T-helper 1 cell (primary cell): ENCODE measurements at places on chromosomes 5 and 9.

GRCh38 chr9:122466456-122466855 lies 11.3 kb downstream of the OR1J1 start:
- DNase-seq = no peak

- no peak for DNase-seq
Measured at GRCh38 chr9:98251551-98251950, 3.9 kb downstream of the TBC1D2 start.

DNA sequence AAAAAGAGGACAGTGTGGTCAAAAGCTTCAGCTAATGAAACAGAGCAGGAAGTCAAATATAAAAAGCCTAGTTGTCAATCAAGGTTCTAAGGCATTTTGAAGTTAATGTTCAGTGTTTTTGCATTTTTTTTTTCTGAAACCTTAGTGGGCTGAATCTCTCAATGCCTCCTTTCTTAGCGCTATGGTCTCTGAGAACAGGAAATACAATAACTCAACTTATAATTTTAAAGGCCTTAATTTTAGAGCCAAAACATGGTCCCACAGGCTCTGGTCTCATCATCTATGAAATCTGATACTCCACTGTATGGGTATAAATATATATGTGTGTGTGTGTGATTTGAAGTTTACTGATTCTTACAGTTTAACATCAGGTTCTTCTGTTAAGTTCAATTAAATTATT lies 63.3 kb upstream of the DPYSL3 start:
- DNase-seq = no peak

DNA sequence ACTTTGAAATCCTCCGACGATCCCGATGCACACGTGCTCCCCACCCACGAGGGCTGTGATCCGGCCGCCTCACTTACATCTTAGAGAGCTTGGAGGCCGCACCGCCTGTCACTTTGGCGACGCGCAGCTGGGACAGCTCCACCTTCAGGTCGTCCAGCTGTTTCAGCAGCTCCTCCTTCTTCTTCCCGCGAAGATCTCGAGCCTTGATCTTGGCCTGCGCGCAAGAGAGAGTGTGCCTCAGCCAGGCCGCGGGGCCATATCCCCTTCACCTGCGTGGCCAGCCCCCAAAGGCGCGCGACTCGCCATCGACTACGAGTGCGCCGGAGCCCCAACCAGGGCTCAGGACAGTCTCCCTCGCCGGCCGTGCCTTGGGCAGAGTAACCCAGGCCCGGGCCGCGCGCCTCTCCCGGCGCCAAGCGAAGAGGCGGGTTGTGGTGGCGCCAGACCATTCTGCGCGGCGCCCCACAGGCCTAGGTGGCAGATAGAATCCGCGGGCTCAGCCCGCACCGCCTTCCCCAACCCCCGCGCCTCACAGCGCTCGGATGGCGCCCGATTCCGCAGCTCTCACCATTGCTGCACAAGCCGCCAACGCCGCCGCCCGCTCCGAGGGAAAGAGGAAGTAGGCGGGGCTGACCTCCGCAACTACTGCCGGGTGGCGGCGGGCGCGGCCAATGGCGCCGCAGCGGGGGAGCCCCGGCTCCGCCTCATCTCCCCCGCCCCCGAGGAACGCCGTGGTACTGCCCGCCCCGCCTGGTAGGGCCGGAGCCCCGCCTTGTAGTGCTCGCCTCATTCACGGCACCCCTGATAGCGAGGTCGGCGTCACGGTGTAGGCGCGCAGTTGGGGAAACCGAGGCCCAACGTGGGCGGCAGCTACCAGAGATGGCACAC lies at the start of the genes ARPC5L and RPL35:
Gene ARPC5L, plus strand, starts transcription at position 789 of the 888 bp plus-strand sequence. CDS start 7,161 bp downstream, outside the sequence.
Gene RPL35, minus strand, starts transcription at position 616 of the 888 bp plus-strand sequence. Its CDS starts 45 bp downstream, at position 571.
- DNase-seq = peak; percentile 91

GRCh38 chr9:34413231-34413852 lies 36.6 kb upstream of the MYORG start:
- no peak for DNase-seq

DNA sequence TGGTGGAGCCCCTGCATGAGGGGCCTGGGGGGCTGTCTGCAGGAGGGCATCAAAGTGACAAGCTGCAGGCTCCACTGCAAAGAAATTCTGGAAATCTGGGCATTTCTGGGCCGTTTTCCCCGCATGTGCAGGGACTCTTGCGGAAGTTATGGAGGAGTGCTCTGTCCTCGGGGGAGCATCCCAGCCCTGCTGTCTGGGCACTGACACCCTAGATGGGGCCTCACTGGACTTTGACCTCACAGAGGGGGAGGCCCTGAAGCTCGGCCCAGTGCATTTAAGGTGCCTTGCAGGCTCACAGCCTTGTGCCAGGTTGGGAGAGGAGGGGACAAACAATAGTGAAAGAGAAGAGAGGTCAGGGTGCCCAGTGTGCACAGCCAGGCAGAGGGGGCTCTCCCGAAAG lies 35.4 kb downstream of the LHX3 start:
- DNase-seq = no peak

DNA sequence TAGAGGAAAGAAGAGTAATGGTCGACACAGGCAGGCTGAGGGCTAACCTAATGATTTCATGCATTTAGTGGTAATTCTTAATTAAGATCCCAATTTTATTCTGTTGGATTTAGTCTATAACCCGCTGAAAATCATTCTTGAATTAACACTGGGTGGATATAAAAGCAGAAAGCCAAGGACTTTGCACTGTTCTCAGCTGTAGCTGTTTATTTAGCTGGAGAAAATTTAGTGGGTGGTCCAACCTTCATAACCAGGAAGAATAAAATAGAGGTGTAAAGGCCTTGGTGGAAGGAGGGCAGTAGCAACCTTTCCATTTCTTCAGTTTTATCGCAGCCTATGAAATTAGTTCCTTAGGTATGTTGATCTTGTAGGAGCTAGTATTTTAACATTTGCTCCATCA lies 92.3 kb downstream of the GHR start:
- no peak for DNase-seq

DNA sequence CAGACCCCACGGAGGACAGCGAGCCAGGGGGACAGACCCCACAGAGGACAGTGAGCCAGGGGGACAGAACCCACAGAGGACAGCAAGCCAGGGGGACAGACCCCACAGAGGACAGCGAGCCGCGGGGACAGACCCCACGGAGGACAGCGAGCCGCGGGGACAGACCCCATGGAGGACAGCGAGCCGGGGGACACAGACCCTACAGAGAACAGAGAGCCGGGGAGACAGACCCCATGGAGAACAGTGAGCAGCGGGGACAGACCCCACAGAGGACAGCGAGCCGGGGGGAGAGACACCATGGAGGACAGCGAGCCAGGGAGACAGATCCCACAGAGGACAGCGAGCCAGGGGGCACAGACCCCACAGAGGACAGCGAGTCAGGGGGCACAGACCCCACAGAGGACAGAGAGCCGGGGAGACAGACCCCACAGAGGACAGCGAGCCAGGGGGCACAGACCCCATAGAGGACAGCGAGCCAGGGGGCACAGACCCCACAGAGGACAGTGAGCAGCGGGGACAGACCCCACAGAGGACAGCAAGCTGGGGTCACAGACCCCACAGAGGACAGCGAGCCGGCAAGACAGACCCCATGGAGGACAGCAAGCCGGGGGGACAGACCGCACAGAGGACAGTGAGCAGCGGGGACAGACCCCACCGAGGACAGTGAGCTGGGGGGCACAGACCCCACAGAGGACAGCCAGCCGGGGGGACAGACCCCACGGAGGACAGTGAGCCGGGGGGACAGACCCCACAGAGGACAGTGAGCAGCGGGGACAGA lies 4.4 kb upstream of the ZDHHC11 start:
- DNase-seq = no peak

DNA sequence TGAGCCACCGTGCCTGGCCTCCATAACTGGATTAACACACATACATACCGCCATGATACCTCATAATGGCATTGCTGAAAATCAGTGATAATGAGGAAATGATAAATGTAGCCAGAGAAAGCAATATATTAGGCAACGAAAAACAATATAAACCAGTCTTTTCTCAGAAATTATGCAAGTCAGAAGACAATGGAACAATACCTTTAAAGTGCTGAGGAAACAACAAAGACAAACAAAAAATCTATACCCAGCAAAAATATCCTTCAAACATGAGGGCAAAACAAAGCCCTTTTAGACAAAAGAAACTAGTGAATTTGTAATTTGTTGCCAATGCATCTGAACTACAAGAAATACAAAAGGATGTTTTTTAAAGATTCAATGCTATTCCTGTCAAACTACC lies 98.2 kb upstream of the TNFAIP8 start:
- no peak for DNase-seq

DNA sequence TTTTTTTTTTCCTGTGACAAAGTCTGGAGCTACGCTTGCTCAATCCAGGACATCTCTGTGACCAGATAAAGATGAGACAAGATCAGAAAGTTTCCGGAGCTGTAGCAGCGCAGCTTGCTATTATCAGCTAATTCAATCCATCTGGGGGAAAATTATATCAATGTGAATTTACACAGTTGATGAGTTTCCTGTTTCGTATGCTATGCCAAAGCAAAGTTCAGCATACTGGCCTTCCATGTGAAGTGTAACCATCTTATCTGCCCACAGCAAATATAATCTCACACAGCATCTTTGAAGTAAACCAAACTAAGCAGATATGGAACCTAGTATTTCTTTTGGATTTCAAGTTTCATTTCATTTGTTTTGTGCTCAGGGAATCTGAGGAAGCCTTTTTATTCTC lies 1767.7 kb downstream of the EFNA5 start:
- DNase-seq = no peak
